ENCODE measurements at places on chromosomes 7 and 10.

DNA sequence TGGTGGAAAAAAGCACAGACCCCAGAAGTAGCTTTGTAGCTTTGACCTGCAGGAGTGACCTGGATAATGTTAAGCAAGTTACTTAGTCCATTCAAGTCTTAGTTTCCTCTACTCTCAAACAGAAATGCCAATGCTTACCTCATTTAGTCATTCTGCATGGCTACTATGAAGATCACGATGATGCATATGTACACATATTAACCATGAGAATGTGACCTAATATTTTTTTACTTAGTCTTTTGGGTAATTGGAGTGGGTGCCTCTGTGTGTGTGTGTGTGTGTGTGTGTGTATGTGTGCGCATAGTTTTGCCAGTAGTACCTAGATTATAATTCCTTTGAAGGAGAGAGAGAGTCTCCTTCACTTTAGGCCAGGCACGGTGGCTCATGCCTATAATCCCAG is 95.8 kb downstream of the NRP1 start:
- no peak for DNase-seq

- no peak for DNase-seq
Observed at GRCh38 chr10:114301951-114302710, 63.1 kb downstream of the VWA2 start.

GRCh38 chr7:43570688-43571365 is 12.1 kb upstream of the STK17A start:
- DNase-seq, result no peak

GRCh38 chr7:75931680-75932079 is 16.7 kb downstream of the POR start:
- DNase-seq, result no peak

- no peak for DNase-seq
Observed at GRCh38 chr10:43123361-43124093, 14.7 kb upstream of the CSGALNACT2 start.

- no peak for DNase-seq
Observed at GRCh38 chr7:46576950-46577349, 655.9 kb upstream of the IGFBP3 start.

GRCh38 chr10:80700760-80701444 is 163.2 kb downstream of the SH2D4B start:
- DNase-seq, result no peak

GRCh38 chr7:37110660-37111424 is 337.8 kb downstream of the ELMO1 start:
- DNase-seq, result no peak

GRCh38 chr10:130363051-130363450 is 226.9 kb downstream of the GLRX3 start:
- DNase-seq, result no peak

DNA sequence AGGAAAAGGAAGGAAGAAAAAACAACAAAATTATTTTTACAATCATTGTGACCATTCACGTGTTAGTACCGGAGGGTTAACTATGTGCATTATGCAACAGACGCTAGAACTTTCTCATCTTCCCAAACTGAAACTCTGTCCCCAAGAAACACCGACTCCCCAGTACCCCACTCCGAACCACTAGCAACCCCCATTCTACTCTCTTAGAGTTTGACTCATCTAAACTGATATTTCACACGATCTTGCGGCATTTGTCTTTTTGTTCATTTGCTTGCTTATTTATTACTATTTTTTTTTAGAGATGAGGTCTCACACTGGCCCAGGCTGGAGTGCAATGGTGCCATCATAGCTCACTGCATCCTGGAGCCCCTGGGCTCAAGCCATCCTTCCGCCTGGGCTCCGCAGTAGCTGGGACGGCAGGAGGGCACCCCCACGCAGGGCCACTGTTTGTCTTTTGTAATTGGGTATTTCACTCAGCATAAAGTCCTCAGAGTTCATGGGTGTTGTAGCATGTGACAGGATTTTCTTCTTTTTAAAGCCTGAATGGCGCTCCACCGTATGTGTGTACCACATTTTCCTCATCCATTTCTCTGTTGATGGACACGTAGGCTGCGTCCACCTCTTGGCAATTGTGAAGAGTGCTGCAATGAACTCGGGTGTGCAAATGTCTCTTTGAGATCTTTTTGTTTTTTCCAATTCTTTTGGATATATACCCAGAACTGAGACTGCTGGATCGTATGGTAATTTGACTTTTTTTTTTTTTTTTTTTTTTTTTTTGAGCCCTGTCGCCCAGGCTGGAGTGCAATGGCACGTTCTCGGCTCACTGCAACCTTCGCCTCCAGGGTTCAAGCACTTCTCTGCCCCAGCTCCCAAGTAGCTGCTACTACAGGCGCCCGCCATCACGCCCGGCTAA is 9.5 kb downstream of the MNX1 start:
- DNase-seq, result no peak

GRCh38 chr7:2048531-2048930 is 184.2 kb downstream of the MAD1L1 start:
- no peak for DNase-seq

DNA sequence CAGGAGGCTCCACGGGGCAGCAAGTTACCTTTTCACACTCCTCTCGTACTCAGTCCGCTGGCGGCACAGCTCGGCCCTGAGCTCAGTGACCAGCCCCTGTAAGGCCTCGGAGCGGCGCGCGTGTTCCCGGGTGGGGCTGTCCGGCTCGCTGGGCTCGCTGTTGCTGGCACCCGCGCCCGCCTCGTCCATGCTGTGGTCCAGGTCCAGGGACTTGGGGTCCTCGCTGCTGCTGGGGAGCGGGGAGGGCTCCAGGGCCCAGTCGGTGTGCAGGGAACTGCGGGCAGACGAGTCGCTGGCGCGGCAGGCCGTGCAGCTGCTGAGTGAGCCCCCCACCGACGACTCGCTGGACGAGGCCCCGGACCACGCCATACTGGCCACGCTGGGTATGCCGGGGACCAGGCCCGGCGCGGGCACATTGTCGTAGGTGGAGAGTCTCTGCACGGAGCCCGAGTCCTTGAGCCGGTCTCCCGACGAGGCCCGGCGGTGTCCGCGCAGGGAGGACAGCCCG is 143.8 kb downstream of the MAPK8 start:
- no peak for DNase-seq

- DNase-seq, result no peak
Observed at GRCh38 chr7:141359740-141360415, 191.3 kb upstream of the AGK start.
